ENCODE measurements at places on chromosomes 4 and X.

DNA sequence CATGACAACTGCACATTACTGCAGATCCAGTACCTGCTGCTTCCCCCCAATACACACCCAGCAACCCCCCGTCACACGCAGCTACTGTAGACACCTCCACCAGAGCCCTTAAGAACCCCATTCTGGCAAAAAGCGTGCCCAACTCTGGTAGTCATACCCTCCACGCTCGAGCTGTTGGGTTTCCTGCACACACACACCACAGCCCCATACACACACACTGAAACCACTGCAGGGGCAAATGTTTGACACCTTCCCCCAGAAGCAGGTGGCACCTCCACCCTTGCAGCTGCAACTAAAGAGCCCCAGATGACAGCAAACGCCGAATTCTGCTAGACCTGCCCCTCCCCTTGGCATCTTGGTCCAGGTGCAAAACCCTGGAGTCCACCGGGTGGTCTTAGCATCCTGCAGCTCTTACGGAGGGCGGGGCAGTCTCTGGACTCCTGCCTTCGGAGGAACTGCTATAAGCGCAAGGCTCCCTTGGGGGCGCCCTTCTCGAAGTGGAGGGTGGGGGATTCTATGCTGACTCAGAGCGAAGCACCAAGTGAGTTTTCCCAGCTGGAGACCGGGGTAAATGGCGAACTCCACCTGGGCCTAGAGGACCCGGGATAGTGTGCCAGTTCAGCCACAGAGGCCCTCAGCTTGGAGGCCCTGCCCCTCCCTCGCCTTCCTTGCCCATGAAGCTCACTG, 1.5 kb downstream of the FRMPD3 start:
- DNase-seq: no peak

GRCh38 chrX:152902502-152902820, 4.6 kb downstream of the ZNF185 start:
- no peak for DNase-seq

GRCh38 chr4:183343730-183344129, 21.5 kb upstream of the CLDN24 start:
- DNase-seq: no peak

GRCh38 chrX:856566-857290, 226.1 kb downstream of the SHOX start:
- no peak for DNase-seq

- peak; percentile 85 for DNase-seq
Measured at GRCh38 chrX:10119399-10119990, 37.3 kb upstream of the CLCN4 start.

- no peak for DNase-seq
Measured at GRCh38 chr4:110533940-110534339, 58.0 kb downstream of the ENPEP start.

DNA sequence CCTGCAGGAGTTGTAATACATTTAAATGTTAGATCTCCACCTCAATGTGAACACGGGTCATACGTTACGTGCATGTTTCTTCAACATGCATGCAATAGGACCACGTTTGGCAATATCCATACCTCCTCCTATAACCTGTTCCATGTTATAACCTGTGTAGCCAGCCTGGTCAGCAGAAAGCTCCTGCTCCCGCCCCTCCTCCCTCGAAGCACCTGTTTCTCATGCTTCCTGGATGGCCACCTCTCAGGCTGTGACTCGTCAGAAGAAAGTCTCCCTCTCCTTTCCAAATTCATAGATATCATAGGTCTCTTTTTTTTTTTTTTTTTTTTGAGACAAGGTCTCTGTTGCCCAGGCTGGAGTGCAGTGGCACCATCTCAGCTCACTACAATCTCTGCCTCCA, 96.5 kb downstream of the HMX1 start:
- no peak for DNase-seq

DNA sequence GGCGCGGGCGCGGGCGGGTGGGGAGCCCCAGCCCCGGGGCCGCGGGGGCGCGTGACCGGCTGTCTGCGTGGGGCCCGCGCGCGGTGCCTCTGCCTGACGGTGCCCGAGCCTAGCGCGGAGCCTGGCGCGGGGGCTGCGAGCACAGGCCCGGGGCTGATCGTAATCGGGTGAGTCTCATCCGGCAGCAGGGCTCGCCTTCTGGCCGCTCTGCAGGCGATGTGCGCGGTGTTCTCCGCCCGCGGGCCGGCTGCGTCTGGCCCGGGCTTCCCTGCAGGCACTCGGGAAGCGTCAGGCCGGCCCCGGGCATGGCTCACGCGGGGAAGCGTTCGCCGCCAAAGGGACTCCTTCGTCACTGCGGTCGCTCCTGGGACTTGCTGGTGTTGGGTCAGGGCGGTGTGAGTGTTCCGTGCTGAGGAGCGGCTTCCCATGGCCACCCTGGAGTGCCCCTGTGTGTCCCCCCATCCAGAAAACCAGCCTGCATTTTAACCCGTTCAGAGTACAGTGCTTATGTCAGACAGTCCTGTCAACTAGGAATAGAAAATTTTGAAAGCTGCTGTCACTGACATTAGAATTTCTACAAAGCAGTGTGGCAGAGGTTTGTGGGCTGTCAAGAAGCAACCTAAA, 40.6 kb downstream of the FAM149A start:
- DNase-seq: no peak

DNA sequence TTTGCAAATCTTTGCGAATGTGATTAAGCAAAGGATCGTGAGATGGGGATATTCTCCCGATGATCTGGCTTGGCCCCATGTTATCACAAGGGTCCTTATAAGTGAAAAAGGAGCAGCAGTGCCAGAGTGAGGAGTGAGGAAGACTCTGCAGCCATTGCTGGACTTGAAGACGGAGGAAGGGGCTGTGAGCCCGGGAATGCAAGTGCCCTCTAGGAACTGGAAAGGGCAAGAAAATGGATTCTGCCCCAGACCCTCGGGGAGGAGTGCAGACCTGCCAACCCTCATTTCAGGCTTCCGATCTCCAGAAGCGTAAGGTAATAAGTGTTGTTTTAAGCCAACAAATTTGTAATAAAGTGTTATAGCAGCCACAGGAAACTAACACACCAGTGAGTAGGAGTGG, 76.3 kb downstream of the EVC start:
- no peak for DNase-seq

DNA sequence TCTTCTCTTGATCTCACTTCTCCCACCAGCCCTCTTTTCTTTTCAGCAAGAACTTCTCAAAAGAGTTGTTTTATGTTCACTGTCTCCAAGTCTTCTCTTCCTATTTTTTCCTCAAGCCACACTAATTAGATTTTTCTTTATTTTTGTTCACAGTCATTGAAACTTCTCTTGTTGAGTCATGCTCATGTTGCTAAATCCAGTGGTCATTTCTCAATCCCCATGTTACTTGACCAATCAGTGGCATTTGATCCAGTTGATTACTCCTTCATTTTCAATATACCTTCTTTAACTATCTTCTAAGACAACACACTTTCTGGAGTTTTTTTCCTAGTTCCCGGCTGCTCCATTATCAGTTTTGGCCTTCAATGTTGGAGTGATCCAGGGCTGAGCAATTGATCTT, 103.1 kb upstream of the LSM6 start:
- DNase-seq: no peak

DNA sequence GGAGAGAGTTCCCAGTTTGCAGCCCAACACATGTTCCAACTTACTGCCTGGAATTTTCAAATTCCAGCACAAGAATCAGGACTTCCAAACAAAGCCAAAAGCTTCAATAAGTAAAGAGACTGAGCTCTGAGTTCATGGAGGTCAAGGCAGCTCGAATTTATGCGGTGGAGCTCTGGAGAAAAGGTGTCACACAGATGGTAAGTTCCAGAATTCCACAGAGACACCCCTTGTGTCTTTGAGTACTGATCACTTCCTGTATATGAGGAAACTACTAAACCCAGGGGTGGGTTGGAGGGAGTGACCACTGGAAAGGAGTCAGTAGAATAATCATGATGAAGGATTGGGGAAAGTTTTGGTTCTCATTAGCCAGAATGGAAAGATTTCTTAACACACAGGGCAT, 118.5 kb upstream of the GUCY1A1 start:
- DNase-seq: no peak

DNA sequence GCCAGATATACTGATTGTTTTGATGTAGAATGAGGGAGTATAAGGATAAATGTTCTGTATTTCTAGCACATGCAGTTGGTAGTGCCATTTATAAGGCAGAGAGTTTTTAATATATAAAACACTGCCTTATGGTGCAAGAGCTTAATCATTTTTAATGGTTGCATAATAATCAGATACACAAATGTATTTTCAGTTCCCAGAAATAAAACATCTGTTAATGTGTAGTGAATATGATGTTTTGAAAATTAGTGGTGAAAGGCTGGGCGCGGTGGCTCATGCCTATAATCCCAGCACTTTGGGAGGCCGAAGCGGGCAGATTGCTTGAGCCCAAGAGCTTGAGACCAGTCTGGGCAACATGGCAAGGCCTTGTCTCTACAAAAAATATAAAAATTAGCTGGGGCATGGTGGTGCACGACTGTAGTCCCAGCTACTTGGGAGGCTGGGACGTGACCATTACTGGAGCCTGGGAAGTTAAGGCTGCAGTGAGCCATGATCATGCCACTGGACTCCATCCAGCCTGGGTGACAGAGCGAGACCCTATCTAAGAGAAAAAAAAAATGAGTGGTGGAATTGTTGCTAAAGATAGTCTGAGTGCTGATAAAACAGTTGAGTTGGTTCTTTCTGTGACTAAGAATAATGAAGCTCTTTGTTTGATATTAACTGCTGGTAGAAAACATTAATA, 29.3 kb downstream of the CLCN3 start:
- no peak for DNase-seq

- no peak for DNase-seq
Measured at GRCh38 chr4:20159516-20159915, 92.2 kb upstream of the SLIT2 start.

DNA sequence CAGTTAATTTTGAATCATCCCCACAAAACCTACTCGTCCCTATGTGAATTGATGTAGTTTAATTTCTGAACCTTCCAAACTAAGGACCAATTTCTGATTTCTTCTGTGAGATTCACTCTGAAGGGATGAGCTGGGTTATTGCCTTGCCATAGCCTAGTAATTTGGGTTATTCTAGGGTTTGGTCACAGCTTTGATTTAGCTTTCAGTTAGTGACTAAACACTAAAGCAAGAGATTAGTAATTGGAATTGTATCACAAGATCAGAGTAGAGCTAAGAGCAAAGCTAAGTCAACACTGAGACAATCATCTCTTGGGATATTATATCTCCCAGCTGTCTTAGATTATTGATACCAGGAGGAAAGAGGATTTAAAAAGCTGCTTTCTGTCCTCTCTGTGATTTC, 588.0 kb downstream of the CCSER1 start:
- no peak for DNase-seq

GRCh38 chr4:77052352-77052751, 23.4 kb downstream of the CCNI start:
- peak; percentile 58 for DNase-seq

DNA sequence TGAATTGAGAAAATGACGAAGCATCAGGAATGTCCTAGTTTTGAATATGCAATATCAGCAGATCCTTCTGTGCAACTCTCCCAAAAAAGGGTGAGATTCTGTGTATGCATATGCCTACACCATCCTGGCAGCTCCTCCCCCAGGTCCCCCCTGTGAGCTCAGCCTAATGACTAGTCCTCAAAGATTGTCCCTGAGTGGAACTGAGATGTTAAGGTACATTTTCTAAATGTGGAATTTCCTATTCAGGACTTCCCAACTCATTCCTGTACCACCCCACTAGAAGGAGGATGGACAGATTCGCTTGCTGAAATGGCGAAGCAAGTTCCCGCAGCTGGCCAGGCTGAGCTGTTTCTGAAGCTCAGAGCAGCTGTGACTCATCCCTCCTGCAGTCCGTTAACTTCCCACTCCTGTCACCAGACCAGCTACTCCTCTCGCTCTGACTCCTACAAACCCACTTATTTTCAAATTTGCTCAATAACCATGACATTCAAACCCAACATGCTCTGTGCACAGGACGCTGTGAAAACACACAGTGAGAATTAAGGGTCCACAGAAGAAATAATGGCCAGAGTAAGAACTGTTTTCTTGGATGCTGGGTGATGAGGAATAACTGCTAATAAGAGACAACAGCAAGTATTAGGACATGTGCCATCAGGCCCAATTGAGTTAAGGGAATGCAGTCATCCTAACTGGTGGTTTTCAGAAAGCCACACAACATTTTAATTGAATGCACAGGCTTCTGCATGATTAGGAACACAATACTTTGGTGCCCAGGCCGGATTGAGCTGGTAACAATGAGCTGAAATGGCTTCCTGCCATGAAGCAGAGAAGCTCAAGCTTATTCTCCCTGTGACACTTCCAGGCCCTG, 40.0 kb upstream of the IRF2 start:
- DNase-seq: no peak

DNA sequence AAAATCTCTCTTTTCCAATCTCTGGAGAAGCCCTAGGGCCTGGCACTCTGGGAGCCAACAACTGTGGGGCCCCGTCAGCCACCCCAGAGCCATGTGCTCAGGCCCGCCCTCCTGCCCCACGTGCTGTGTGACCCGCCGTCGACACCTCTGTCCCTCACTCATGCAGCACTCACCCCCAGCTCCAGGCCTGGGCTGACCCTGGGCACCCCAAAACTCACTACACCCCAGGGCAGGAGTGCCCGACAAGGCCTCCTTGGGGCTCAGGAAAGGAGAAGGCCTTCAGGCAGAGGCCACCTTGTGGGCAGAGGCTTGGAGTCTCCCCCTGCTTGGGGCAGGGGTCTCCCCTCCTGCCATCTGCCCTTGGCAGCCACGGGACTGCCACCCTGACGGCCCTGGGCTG, 5.7 kb downstream of the MYL5 start:
- DNase-seq: no peak

DNA sequence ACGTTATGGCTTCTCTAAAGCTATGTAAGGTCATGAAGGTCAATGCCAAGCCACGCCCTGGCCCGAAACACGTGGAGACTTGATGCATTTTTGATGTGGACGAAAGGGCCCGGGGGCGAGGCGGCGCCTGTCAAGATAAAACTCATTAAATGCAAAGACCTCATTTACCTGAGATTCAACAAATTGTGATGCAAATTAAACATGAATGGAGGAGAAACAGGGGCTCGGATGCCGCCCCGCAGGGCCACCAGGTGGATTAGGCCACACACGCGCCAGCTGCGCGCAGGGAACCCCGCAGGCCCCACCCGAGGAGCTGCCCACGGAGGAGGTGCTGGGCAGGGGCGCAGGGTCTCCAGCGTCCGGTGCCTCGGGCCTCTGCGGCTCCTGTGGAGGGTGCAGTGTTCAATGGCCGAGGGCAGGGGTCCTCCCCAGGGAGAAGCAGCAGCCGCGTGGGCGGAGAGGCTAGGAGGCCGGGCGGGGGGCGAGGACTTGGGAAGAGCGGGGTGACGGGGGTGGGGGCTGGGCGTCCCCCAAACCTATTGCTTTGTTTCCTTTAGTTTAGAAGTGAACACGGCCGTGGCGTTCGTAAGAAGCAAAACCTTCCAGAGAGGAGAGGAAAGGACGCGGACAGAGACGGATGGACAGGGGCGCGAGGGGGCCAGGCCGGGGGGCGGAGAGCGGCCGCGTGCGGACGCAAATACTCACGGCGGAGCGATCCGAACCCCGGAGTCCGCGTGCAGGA, 40.4 kb downstream of the CPLX1 start:
- DNase-seq: no peak

- peak; percentile 56 for DNase-seq
Measured at GRCh38 chrX:53284684-53285447, 3.5 kb upstream of the IQSEC2 start.
